ENCODE measurements at places on chromosomes 7 and 10.

DNA sequence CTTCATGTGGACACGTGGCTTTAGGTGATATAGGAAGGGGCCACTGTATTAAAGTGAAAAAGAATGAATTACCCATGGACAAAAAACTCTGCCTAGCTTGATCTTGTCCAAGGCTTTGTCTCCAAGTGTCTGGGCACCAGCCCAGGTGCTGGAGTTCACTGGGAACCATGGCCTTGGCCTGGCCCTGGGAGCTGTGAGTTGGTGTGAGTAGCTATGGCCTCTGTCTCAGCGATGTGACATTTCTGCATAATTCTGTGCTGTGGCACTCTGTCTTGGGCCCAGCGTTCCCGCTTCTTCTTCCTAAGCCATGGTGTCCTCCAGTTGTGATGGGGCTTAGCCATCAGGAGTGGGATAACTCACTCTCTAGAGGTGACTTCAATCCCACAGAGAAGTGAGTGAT lies 119.0 kb upstream of the PPP2R2D start:
- no peak for DNase-seq

DNA sequence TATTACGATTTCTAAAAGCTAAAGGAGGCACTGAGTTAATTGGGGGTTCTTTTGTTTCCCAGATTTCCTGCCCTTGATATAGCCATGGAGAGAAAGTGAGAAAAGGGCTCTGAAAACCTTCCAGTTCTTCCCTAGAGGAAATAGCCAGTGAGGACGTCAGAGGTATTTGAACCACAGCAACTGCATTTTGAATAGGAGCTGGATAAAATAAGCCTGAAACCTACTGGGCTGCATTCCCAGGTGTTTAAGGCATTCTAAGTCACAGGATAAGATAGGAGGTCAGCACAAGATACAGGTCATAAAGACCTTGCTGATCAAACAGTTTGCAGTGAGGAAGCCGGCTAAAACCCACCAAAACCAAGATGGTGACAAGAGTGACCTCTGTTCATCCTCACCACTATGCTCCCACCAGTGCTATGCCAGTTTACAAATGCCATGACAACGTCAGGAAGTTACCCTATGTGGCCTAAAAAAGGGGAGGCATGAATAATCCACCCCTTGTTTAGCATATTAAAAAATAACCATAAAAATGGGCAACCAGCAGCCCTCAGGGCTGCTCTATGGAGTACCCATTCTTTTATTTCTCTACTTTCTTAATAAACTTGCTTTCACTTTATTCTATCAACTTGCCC lies 85.1 kb upstream of the FRMD4A start:
- no peak for DNase-seq

DNA sequence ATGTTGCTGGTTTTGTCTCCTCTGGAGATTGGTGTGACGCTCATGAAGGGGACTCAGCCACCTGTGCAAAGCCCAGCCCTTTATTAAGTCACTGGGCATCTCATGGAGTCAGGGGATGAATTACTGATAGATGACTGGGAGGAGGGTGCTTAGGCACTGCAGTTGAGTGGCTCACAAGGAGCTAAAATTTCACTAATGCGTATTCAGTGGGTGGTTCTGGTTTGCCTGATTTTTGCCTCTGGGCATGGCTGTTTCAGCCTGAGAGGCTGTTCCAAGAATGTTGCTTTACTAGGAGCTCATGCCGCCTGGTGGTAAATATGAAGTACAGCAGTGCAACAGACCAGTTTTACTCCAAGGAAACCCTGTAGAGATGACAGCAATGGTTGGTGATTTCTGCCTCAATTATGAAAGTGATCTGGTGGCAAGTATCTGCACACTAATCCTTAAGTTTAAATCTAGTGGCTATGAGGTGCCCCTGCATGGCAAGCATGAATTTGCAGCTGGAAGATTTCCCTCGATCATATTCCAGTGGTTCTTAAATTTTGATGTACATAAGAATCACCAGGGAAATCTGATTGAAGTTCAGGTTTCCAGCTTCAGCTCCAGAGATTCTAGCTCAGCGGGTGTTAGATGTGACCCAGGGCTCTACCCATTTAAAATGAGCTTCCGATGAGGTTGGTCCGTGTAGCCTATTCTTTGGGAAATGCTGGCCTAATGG lies 19.9 kb downstream of the ACTA2 start:
- DNase-seq, result peak; percentile 60

GRCh38 chr10:80451132-80451531 lies 3.0 kb upstream of the TSPAN14 start:
- no peak for DNase-seq

DNA sequence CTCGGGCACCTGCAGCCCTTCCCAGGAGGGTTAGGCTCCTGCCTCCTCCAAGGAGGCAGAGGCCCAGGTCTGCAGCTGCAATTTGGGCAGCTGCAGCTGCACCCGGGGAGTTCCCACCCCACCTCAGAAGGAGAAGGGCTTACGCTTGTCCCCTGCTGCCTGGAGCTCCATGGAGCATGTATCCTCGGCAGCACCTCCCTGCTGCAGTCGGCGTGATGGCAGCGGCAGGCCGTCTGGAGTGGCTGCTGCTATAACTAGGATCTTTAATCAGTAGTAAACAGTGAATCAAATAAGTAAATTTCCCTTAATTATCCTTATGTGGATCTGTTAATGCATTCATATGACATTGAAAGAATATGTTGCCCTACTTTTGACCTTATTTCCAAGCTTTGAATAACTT lies 167.0 kb downstream of the PON1 start:
- no peak for DNase-seq

Measured in NCI-H510A (cell line).